ENCODE measurements at places on chromosomes 2 and 18.

DNA sequence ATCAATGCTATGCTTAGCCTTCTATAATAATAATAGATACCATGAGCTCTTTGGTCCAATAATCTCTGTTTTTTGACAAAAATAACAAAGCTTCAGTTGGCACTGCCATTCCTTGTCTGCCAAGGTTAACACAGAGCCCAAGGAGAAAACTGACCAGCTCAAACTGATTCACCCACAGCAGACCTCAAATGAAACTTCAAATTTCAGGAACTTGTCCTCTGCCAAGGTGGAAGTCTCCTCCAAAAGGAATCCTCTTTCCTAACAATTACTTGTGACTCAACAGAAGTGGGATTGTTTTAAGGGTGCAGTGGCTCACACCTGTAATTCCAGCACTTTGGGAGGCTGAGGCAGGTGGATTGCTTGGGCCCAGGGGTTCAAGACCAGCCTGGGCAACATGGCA is 12.1 kb downstream of the AAK1 start:
- DNase-seq: no peak

DNA sequence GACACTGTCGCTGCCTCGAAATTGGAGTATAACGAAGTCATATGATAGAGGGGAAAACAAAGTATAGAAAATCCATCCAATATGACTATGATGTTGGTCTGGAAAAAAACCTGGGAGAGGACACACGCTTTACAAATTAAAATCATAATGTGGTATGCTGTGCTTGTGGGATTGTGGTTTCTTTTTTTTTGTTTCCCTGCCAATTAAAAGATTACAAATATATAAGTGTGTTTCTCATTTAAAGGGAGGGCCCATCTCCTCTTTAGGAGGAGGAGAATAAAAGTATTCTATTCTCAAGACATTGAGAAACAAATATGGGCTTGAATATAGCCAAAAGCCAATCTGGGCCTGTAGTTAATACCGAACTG is 86.6 kb downstream of the EPHA4 start:
- no peak for DNase-seq

- DNase-seq: no peak
These were observed 135.3 kb upstream of the EPAS1 start for GRCh38 chr2:46161911-46162310.

- DNase-seq: no peak
These were observed 80.7 kb upstream of the ITGA4 start for GRCh38 chr2:181376442-181376841.

- DNase-seq: no peak
These were observed 85.7 kb upstream of the UGP2 start for GRCh38 chr2:63755965-63756364.

- no peak for DNase-seq
These were observed 56.9 kb downstream of the DGKD start for GRCh38 chr2:233411162-233411561.

GRCh38 chr2:145344076-145344724 is 824.3 kb upstream of the ZEB2 start:
- DNase-seq: no peak

DNA sequence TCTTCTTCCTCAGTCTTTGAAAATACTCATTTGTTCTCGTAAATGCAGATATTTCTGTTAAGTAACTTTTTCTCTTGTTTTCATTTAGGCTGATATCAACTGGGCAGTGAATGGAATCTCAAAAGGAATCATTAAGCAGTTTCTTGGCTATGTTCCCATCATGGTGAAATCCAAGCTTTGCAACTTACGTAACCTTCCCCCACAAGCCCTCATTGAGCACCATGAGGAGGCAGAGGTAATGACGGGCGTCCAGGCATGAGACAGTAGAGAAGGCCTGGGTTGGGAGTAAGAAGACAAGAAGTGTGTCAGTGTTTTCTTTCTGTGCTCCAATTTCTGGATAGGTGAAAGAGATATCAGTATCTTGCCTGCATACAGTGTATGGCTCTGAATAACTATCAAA is 5.1 kb downstream of the POLR1B start:
- DNase-seq: peak; percentile 44

- DNase-seq: no peak
These were observed 1102.6 kb upstream of the PIK3C3 start for GRCh38 chr18:40852406-40852805.

DNA sequence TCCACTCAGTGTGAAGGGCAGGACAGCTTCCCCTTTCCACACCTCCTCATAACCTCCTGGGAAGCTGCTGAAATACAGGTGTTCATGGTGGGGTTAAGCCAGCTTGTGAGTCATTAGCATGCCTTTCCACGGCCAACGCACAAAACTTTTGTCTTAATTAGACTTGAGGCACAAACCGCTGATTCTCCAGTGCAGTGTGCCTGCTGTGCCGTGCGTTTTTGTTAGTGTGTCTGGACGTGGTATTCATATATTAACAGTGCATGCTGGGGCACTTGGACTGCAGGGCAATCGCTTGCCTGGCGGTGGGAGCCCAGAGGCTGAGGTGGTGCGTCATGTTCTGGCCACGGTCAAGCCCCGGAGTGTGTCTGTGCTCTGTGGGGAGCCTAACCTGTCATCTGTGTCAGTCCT is 156.2 kb downstream of the SH3RF3 start:
- peak; percentile 34 for DNase-seq

- no peak for DNase-seq
These were observed 31.4 kb downstream of the SH3BP4 start for GRCh38 chr2:234983011-234983726.

- DNase-seq: no peak
These were observed 131.8 kb downstream of the PXDN start for GRCh38 chr2:1612391-1613077.

- DNase-seq: no peak
These were observed 11.8 kb upstream of the ATOH8 start for GRCh38 chr2:85741833-85742455.

- DNase-seq: no peak
These were observed 344.1 kb upstream of the PLGLB2 start for GRCh38 chr2:87403893-87404175.

- no peak for DNase-seq
These were observed 178.5 kb downstream of the DIS3L2 start for GRCh38 chr2:232139786-232140562.

GRCh38 chr18:23683671-23684070 is 5.6 kb upstream of the LAMA3 start:
- peak; percentile 13 for DNase-seq

GRCh38 chr2:54895730-54896129 is 154.5 kb downstream of the RTN4 start:
- no peak for DNase-seq

DNA sequence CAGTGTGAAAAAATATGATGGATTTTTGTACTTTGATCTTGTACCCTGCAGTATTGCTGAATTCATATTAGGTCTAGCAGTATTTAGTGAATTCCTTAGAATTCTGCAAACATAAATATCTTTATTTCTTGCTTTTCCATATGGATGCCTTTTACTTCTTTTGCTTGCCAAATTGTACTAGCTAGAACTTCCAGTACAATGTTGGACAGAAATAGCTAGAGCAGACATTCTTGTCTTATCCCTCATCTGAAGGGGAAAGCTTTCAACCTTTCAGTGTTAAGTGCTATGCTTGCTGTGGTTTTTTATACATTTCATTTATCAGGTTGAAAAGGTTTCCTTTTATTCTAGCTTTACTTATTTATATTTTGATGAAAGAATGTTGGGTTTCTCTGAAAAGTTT is 1321.9 kb upstream of the CHAC2 start:
- no peak for DNase-seq

- no peak for DNase-seq
These were observed 1569.5 kb upstream of the NXPH2 start for GRCh38 chr2:140349695-140350094.

GRCh38 chr2:216392018-216392562 is 19.8 kb upstream of the MARCHF4 start:
- no peak for DNase-seq

DNA sequence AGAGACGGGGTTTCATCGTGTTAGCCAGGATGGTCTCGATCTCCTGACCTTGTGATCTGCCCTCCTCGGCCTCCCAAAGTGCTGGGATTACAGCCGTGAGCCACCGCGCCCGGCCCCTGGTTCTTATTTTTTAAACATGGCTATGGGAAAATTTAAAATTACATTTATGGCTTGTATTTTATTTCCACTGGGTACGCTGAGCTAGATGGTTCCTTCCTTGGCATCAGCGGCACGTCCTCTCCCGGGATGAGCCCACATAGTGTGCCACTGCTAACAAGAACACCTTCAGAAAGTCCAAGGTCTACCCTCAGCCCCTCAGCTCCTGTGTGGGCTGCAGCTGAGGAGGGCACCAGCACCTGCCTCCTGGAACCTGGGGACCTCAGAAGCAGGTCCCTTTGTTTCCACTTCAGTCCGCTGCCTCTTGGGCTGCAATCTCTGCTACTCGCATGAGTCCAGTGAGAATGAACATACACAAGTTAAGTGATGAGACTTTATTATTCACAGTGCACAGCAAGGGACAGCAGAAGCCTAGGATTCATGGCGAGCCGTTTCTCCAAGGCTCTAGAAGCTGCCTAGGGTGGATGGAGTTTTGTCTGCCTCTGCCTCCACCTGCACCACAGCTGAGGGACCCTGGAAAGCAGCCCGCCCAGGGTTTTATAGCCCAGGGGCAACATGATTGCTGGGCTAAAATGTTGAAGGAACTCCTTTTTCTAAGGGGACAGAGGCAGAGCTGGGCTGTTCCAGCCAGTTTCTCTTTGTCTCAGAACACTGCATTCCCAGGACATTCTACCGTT is 107.5 kb upstream of the TEX51 start:
- DNase-seq: no peak

- no peak for DNase-seq
These were observed 62.7 kb downstream of the BIN1 start for GRCh38 chr2:127044165-127044718.

- DNase-seq: no peak
These were observed 378 bp downstream of the WDPCP start for GRCh38 chr2:63587814-63588384.

- DNase-seq: no peak
These were observed 56.5 kb upstream of the ASPRV1 start for GRCh38 chr2:70017962-70018361.

DNA sequence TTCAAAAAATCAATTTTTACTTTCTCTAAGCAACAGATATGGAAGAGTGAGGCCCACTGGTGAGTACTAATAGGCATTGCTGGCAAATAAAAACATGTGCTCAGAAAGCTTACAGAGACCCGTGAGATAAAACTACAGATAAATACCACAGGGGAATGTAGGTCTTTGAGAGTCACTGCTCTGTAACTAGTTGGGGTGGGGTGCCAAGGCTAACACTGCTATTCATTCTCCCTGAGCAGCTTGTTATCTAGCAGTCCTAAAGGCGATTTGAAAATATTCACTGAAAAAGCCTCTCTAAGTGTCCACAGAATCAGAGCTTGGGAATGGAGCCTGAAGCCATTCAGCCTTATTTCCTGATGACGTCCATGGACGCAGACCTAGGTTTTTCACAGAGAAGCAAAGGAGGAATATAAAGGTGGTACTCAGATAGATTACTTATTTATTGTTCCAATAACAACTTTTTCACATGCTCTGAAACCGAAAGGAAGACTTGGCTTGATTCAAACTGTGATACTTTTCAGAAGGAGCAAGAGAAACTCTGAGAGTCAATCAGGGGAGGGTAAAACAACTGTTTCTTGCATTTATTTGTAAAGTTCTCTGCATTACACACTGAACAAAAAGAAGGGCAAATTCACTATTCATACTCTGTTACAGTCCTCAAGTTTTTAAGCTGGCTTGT is 188.4 kb downstream of the PPP1R1C start:
- no peak for DNase-seq

DNA sequence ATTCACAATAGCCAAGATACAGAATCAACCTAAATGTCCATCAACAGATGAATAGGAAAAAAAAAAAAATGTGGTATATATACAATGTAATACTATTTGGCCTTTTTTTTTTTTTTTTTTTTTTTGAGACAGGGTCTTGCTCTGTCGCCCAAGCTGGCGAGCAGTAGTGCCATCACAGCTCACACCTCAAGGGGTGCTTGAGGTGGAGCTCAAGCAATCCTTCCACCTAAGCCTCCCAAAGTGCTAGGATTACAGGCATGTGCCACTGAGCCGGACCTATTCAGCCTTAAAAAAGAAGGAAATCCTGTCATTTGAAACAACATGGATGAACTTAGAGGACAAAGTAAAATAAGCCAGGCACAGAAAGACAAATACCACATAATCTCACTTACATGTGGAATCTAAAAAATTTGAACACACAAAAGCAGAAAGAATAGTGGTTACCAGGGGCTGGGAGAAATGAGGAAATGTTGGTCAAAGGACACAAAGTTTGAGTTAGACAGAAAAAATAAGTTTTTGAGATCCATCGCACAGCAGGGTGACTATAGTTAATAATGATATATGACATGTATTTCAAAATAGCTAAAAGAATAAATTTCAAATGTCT is 26.0 kb downstream of the TLK1 start:
- DNase-seq: no peak

DNA sequence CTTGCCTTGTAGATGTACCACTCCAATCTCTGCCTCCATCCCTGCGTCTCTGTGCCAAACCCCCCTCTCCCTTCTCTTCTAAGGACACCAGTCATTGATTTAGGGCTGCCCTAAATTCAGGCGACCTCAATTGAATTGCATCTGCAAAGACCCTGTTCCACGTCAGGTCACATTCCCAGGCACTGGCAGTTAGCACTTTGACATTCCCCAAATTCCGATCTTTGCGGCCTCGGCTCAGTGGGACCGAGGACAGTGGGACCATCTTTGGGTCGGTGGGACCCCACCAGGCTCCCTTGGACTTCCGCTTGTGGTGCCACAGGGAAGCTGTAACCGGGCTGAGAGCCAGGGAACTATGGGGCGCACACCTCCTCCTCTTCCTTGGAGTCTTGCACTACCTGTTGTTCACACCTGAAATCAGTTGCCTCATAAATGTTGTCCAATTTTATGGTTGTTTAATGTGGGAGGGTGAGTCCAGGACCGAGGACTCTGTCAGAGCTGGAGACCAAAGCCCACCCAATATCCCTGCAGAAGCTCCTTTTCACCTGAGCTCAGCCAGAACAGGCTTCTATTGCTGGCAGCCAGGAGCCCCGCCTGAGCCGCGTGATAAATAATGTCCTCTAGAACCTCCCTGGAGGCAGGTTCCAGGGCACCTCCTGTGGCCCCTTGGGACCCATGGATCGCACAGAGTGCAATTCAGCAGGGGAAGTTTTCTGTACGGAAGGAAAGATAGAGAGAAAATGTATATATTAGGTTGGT is 271.6 kb downstream of the EIPR1 start:
- no peak for DNase-seq

GRCh38 chr2:238097988-238098871 is 1.9 kb upstream of the ESPNL start:
- DNase-seq: no peak

- no peak for DNase-seq
These were observed 637.8 kb upstream of the PKDCC start for GRCh38 chr2:41410011-41410410.

GRCh38 chr18:56109757-56110156 is 521.8 kb upstream of the TCF4 start:
- no peak for DNase-seq

DNA sequence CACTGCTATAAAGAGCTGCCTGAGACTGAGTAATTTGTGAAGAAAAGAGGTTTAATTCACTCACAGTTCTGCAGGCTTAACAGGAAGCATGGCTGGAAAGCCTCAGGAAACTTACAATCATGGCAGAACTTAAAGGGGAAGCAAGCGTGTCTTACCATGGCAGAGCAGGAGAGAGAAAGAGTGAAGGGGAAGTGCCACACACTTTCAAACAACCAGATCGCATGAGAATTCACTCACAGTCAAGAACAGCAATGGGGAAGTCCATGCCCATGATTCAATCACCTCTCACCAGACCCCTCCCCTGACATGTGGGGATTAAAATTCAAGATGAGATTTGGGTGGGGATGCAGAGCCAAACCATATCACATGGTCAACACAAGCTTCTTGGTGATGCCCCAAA is 34.7 kb upstream of the CDK5R2 start:
- DNase-seq: no peak

GRCh38 chr18:9943311-9943710 is 29.5 kb downstream of the VAPA start:
- no peak for DNase-seq

All from non-pigmented ciliary epithelial cell (primary cell).